COR-L47 (cell line): ENCODE measurements at places on chromosomes 2 and 18.
A peak's percentile ranks its signal among the peaks of the same experiment; 100 is the strongest.

DNA sequence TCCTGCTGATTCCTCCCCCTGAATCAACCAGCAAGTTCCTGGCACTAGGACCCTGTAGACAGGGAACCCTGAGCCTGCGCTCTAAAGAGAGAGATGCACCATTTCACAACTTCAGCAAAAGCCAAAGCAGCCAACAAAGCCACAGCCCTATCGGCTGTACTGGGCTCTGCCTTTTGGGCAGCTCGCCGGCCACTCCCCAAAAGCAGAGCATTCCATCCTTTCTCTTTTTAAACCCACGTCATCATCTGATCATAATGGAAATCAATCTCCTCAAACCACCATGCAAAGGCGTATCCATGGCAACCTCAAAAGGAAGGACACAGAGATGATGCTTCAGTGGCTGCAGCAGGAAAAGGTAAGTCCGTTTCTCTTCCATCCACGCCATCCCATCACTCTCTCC is 5.3 kb upstream of the DCTN1 start:
- DNase-seq: no peak

GRCh38 chr18:46856973-46857372 is 60.3 kb downstream of the PIAS2 start:
- no peak for DNase-seq

- DNase-seq: no peak
Measured at GRCh38 chr2:28311660-28312249, 80.9 kb upstream of the FOSL2 start.

- no peak for DNase-seq
Measured at GRCh38 chr2:12824778-12825379, 108.1 kb downstream of the TRIB2 start.

DNA sequence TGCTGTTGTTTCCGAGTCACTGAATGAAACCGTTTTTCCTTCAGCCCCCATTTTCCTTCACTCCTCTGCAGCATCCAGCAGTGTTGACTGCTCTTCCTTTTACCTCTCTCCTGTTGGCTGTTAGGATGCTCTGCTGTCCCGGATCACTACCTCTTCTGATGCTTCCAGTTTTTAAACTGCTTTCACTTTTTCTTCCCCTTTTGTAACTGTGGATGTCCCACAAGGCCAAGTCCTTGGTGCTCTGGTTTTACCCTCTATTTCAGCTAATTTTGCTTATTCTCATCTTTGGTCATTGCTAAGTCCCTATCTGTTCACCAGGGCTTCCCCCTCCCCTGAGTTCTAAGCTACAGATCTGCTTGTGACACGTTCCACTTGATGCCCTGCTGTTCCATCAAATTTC is 39.4 kb upstream of the MAP4K3 start:
- DNase-seq: no peak

DNA sequence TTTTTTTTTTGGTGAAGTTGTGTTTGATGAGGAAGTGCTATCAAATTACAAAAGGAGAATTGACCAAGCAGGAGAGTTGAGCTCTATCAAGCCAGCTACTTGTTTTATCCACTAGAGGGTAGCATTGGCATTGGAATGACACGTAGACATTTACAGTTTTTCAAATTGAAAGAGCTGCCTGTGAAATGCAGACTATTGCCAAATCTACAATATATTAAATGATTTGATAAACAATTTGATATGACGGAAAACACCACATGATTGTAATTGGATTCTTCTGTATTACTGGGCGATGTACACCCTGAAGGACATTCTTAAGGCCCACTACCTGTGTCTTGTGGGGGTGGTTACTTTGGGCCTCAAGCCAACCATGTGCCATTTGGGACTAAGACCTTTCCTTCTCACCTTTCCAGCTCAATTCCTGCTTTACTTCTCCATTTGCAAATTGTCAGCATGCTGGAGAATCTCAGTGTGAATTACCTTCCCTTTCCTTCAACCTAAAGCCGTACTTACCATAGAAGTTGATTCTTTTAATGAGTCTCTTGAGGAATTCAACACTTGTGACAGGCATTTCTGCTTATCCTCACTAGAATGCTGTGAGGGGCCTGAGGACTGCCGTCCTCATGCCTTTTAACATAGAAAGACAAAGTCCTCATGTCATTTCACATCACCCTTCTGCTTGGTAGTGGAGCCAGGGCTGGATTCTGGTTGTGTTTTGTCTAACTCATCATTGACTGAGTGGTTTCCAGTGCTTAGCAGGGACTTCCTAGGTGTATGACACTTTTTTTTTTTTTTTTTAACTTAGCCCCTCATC is 134.8 kb upstream of the THUMPD2 start:
- peak; percentile 60 for DNase-seq

DNA sequence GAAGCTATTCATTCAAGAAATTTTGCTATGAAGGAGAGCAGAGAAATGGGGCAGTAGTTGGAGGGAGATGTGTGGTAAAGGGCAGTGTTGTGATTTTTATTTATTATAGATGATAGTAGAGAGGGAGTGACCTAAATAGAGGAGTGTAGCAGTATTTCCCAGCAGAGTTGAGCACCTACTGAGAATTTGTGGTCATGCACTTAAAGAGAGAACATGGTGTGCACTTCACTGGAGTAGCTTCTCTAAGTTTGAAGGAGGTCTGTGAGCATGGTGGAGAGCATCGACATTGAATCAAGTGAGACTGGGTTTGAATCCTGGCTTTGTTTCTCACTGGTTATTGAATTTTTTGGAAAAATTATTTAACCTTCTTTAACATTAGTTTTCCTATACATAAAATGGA is 129.2 kb downstream of the AQP4 start:
- no peak for DNase-seq

- DNase-seq: no peak
Measured at GRCh38 chr2:235021752-235022151, 69.9 kb downstream of the SH3BP4 start.

DNA sequence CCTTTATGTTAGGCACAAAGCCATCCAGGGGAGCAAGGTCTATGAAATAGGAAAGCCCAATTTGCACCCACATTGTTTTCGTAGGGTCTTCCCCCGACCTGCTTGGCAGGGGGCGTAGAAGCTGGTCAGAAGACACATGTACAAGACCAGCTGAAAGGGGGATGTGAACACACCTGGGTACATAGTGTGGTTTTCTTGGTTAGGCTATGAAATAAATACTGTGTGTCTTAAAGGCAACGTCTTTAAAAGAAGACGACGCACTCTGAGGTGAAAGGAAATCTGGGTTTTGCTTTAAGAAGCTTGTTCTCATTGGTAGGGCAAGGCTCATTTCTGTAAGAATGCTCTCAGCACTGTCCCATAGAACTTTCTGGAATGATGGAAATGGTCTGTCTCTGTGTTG is 60.0 kb upstream of the KLF7 start:
- DNase-seq: no peak

DNA sequence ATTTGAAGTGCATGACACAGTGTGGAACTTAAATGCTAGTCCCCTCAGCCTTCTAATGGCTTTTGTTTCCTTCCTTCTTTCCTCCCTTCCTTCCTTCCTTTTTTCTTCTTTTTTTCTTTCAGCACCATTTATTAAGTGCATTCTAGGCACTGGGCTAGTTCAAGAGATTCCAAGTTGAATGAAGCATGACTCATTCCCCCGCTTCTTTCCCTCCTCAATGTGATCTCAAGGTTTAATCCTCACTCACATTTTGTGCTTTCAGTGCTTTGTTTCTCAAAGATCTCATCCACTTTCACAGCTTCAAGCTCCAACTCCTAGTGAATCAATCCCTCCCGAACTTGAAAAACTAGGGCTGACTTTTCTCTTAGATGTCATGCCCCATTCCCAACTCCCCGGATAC is 90.1 kb downstream of the LBH start:
- no peak for DNase-seq

GRCh38 chr2:23592898-23593751 is 208.1 kb downstream of the KLHL29 start:
- DNase-seq: no peak

DNA sequence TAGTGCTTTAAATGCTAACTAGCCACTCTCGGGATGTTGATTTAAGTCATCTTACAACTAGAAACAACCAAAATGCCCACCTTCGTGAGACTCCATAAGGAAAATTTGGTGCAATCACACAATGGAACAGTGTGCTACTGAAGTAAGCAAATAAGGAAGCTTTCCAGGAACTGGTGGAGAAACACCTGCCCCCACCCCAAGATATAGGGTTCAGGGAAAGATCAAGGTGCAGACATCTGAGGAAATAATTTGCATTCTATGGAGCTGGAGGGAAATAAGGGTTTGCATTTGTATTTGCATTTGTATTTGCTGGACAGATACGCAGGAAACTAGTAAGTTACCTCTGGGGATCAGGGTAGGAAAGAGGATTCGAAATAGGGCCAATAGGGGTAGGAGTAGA is 90.9 kb downstream of the ACAA2 start:
- no peak for DNase-seq

DNA sequence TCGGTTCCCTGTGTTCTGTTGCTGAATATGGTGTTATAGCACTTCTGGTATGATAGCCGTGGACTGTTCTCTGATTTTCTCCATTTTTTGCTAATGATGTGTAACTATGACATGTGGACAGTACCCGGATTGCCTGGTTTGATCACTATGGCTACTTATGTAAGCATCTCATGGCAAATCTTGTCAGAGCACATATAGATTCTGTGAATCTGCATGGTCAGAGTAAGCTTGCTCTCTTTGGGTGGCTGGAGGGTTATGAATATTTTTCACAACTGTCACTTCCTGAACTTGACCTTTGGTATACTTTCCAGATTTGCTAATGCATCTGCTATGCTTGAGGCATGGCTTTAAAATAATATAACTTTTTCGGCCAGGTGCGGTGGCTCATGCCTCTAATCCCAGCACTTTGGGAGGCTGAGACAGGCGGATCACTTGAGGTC is 36.8 kb upstream of the ATP8B1 start:
- DNase-seq: no peak

DNA sequence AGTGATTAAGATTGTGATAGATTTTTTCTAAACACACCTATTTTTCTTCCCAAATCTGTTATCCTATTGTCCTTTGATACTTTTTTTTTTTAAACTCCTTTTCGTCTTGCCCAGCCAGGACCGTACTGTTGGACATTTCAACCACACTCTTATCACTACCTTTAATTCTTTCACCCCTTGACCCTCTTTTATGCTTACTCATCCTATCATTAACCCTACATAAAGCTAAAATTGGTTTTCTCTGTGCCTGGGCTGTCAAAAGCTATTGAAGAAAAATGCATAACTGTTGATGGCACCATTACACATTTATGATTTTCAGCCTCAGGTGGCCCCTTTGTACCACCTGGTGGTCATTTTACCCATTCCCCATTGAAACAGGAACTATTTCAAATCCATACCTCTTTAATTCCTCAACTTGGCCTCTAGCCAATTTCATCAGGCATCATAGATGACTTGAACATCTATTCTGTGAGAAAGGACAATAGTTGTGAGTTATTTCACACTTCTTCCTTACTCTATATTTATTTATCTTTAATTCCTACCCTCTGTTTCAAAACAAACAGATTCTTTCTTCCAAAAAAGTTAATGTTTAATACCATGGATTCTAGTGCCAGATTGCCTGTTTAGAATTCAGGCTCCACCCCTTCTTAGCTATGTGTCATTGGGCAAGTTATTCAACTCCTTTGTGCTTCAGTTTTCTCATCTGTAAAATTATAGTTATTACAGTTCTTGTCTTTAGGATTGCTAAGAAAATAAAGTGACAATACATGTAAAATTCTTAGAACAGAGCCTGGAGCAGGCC is 258.6 kb downstream of the CAMKMT start:
- no peak for DNase-seq

GRCh38 chr2:24220554-24221291 is 45.9 kb downstream of the FAM228A start:
- DNase-seq: no peak

DNA sequence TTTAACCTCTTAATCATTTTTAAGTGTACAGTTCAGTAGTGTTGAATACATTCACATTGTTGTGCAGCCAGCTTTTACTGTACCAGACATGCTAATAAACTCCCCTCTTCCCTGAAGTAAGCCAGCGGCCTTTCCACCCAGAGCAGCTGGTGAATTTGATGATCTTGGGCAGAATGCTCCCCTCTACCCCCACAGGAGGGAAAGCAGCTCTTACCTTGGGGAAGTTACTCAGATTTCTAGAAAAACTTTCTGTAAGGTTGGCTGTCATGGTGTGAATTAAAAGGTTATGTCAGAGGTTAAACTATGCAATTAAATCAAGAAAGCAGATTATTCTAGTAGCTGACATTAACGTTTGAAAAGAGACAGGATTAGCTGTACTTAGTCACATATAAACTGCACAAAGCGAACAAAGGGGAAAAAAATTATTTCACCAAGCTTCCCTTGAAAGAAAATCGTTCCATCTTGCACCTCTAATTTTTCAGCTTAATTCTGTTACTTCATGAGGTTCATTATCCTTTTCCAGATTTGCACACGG is 398.5 kb upstream of the NRP2 start:
- DNase-seq: no peak

DNA sequence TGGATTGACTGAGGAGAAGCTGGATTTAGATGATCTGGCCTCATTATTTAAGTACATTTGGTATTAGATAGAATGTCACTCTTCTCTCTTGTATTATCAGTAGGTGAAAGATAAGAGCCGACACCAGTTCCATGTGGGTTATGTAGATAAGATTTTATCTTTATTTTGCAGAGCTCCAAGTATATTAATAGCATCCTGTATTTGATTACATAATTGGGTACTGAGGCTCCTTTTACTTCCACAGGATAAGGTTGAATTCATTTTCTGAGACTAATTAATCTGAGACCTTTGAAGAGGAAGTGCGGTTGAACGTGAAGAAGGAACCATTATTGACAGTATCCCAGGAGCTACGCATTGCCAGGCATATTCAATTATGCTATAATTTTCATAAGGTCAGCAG is 32.8 kb upstream of the CD226 start:
- DNase-seq: no peak

- no peak for DNase-seq
Measured at GRCh38 chr2:6024784-6025183, 332.6 kb downstream of the SOX11 start.

- DNase-seq: peak; percentile 38
Measured at GRCh38 chr18:12946549-12947284, 1.1 kb upstream of the SEH1L start.

DNA sequence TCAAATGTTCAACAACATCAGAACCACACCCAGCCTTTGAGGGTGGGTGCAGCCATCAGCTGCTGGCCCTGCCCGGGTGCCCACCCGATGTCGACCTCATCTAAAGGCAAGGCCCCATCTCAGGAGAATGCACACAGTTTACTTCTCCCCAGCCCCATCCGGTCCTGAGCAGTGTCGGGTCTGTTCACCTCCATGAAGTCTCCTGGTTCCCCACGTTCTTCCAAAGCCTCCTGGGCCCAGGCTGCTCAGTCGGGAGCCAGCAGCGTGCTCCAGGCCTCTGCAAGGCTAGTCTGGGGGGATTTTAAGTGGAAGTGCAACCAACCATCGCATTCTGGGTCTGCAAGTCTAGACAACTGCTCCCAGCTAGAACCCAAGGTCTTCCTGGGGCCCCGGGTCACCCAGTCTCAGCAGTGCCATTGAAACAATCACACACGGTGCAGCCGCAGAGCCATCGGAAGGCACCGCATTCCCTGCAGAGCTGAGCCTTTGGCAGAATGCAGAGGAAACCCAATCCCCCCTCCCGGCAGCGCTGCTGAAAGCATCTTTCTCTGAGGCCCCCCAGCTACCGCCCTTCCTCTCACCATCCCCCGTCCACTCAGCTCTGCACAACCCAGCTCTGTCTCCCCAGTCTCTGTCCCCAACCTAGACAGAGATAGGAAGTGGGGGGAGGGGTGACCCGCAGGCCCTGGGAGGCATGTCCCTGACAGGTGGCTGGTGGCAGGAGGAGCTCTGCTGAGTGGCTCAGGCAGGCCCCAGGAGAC is 8.5 kb downstream of the ESPNL start:
- no peak for DNase-seq

GRCh38 chr2:239298116-239298804 is 102.6 kb downstream of the HDAC4 start:
- DNase-seq: no peak
